ENCODE measurements at places on chromosomes 2 and 18. TPM values are rescaled to one million over a fixed set of nuclear protein-coding genes. Genes with fewer than 3 reads are reported as not detected.

The MAP4K4 gene
- total RNA-seq: 133 TPM

The ZNF396 gene
- total RNA-seq: 0.74 TPM

The ERFE gene
- total RNA-seq: 2.5 TPM

The CRYGD gene
- 0.98 TPM for total RNA-seq

DNA sequence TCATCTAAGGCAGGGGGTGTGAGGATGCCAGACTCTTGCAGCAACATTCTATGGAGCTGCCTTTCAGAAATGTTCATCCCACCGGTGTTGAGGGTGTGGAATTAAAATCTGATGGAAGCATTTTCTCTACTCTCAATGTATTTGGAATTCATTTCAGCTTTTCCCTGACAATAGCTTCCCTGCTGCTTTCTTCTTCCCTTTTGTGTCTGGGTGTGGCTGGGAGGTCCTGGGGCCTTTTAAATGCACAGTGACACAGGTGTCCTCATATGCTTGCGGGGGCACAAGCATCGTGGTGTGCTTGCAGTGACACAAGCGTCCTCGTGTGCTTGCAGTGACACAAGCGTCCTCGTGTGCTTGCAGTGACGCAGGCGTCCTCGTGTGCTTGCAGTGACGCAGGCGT is 43.4 kb upstream of the ASB18 start:
- DNase-seq: no peak
- H3K4me3 ChIP-seq: no peak overlapping the region
- peaks cover 3% of the 10 kb centered on the region for H3K4me1 ChIP-seq

GRCh38 chr2:122077771-122078170 is 322.3 kb downstream of the TSN start:
- no peak overlapping the region for H3K27ac ChIP-seq
- peaks cover 1% of the 10 kb centered on the region for H3K4me1 ChIP-seq
- no peaks in the 10 kb centered on the region for H3K27me3 ChIP-seq
- DNase-seq: no peak

- no peak overlapping the region for H3K4me3 ChIP-seq
- H3K27ac ChIP-seq: no peak overlapping the region
- no peaks in the 10 kb centered on the region for H3K36me3 ChIP-seq
- DNase-seq: no peak
Observed at GRCh38 chr2:232142049-232142448, 180.5 kb downstream of the DIS3L2 start.

DNA sequence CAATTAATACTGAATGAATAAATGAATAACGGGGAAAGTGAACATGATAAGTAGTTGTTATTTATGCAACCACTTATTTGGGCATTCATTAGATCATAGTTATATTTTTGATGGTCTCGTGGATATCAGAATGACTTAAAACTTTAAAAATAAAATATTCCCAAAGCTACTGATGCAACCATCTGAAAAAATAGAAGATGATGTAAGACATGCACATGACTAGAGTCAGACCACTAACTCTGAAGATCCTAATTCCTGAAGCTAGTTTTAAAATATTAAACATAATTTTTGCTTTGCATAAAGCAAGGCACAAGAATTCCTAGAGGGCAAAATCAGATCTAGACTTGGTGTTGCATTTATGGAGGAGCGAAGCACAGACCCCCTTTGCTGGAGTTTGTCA is 616.1 kb downstream of the IRS1 start:
- H3K27me3 ChIP-seq: no peaks in the 10 kb centered on the region
- H3K4me1 ChIP-seq: no peaks in the 10 kb centered on the region
- H3K27ac ChIP-seq: no peak overlapping the region
- H3K4me3 ChIP-seq: no peak overlapping the region
- H3K36me3 ChIP-seq: no peaks in the 10 kb centered on the region

- no peaks in the 10 kb centered on the region for H3K27me3 ChIP-seq
- no peaks in the 10 kb centered on the region for H3K36me3 ChIP-seq
- H3K27ac ChIP-seq: no peak overlapping the region
- H3K4me3 ChIP-seq: no peak overlapping the region
- no peaks in the 10 kb centered on the region for H3K4me1 ChIP-seq
- no peak for DNase-seq
Observed at GRCh38 chr2:19504400-19505198, 146.2 kb upstream of the OSR1 start.

GRCh38 chr2:106205488-106205887 is 11.4 kb upstream of the UXS1 start:
- DNase-seq: no peak
- H3K36me3 ChIP-seq: no peaks in the 10 kb centered on the region
- no peak overlapping the region for H3K4me3 ChIP-seq
- no peak overlapping the region for H3K27ac ChIP-seq
- H3K4me1 ChIP-seq: no peaks in the 10 kb centered on the region
- no peaks in the 10 kb centered on the region for H3K27me3 ChIP-seq

DNA sequence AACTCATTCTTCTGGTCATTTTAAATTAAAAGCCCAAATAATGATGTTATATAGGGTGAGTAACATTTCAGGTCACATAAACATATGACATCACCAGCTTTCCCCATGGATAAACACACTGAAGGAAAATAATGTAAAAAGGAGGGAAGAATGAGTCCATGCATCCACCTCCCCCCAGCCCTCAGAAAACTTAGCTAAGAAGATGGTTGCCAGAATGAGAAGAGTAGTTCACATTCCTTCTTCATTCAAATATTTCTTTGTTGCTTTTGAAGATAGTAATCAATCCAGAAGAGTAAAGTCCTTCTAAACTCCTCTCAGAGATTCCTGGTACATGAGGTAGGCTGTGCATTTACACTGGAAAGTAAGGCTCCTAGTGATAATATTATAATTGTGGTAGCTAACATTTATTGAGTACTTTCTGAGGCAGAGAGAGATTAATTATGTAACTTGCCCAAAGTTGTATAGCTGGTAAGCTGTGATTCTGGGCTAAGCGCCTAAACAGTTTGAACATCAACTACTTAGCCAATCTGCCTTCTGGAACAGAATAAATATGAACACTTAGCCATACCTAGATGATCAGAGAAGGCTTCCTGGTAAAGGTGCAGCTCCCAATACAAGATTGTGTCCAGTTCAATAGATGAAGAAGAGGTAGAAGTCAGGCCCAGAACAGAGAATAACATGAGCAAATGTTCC is 256.7 kb upstream of the FN1 start:
- no peaks in the 10 kb centered on the region for H3K4me1 ChIP-seq
- H3K27me3 ChIP-seq: no peaks in the 10 kb centered on the region
- H3K4me3 ChIP-seq: no peak overlapping the region
- H3K27ac ChIP-seq: no peak overlapping the region
- no peak for DNase-seq
